RKO (cell line): ENCODE measurements at places on chromosomes 3 and 15.
A peak's percentile ranks its signal among the peaks of the same experiment; 100 is the strongest.

DNA sequence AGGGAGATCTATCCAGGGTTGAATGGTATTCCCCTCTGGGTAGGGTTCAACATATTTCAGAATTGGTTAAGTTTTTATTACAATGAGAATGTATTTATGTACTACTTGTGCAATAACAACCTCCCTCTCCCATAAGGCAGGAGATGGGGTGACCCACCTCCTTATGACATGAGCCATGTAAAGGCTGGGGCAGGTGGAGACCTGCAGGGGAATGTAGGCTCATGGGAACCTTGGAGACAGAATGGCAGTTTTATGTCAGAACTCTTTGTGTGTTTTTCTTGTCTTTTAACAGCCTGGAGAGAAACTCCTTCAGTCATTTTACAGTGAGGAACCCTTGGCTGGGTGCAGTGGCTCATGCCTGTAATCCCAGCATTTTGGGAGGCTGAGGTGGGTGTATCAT is 24.6 kb upstream of the INSYN1 start:
- DNase-seq, result no peak

- peak; percentile 32 for DNase-seq
These were observed 1202.1 kb downstream of the ROBO1 start for GRCh38 chr3:78565712-78566111.

- DNase-seq, result peak; percentile 64
These were observed 4.8 kb downstream of the HES1 start for GRCh38 chr3:194140520-194141414.

GRCh38 chr15:38398134-38398533 is 55.8 kb upstream of the FAM98B start:
- peak; percentile 87 for DNase-seq

GRCh38 chr3:148955544-148956346 is 35.6 kb upstream of the GYG1 start:
- DNase-seq, result peak; percentile 64

DNA sequence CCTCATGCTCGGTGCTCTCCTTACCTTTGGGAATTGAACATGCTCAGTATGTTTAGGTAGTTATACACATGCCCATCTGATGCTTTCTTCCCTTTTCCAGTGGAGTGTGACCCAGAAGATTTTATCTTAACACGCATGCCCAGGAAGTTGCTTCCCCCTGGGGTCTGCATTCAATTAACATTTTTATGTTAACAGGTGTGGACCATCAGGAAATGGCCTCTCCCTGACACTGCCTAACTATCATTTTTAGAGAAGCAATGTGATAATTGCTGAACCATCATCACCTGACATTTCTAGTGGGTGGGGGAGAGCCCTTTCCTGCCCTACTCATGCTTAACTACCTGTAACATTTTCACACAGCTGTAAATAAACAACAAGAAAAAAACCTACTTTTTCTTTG is 55.1 kb upstream of the TGFBR2 start:
- no peak for DNase-seq

DNA sequence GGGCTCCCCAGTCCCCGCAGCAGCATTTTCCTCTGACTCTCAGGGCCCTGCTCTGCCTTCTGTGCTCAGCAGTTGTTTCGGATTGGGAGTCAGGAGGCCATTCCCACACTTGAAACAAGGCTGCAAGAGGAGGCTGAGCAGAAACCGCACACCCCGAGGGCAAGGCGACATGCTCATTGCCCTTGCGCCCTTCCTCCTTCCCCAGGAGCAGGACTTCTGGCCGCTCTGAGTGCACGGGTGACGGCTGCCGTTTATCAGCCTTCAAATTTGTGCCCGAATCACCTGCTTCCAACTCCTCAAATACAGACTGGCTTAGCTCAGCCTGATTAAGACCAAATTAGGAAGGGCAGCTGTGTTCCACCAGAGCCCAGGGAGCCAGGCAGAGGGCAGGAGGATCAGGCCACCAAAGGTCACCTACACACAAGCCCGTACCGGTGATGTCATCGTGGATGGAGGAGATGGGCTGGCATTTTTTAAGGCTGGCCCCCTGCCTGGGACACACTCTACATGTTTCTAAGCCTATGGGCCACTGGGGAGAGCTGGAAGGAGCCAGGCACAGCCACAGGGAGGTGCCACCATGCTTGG is 38.1 kb downstream of the TM2D3 start:
- no peak for DNase-seq

DNA sequence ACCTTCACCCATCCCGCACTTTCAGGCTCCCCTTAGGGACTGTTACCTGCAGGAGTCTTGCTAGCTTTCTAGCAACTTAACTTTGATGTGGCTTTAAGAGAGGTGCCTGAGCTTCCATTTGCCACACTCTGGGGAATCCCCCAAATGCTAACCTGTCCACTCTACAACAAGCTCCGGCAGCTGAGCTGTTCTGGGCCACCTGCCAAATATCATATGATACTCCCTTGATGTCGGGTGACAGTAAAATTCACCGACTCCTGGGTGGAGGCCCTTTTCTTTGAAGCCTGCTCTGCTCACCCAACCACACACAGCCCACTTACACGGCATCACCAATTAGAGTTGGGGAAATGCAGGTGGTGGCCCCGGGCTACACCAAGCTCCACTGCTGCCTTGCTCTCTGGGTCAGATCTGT is 38.0 kb upstream of the XCR1 start:
- no peak for DNase-seq

- DNase-seq, result no peak
These were observed 431.7 kb upstream of the NR2F2 start for GRCh38 chr15:95898761-95899160.

GRCh38 chr3:156643729-156644389 is 30.5 kb upstream of the TIPARP start:
- DNase-seq, result no peak

DNA sequence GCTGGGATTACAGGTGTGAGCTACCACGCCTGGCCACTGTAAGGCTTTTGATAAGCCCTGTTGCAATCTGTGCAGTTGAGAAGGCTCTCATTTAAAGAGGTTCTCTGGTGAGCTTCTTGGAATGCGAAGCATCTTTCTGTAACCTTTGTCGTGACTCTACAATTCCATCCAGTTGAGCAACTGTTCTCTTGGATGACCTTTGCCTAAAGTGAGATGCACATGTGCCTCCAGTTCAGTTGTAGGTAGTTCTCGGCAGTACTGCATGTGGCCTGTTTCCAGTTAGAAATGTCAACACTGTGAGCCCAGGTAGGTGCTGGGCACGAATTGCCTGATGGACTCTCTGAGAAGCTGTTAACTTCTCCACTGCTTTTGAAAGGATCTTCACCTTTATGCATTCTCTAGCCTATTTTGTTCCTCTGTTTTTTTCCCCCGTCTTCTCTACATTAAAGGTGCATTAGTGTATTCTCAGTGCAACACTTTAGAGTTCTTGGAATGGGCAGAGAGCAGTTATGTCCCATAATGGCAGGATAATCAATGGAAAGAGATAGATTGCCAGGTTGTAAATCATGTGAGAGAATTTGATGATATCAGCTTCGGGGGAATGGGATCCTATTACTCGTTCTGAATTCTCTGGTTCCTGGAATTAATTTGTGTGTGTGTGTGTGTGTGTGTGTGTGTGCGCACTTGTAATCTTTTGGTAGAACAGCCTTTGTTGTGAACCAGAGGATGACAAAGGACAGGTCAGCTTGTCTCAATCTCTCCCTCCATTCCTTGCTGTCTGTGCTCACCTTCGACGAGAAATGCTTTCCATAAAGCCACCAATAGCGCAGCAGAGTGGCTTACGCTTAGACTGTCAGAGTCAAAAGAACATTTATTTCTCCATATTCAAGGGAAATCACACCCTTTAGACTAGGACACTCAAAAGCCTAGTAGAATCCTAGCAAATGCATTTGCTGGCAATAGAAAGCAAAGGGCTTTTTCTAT is 51.1 kb downstream of the PTPRG start:
- no peak for DNase-seq

- no peak for DNase-seq
These were observed 79.5 kb upstream of the UMPS start for GRCh38 chr3:124650798-124651197.

DNA sequence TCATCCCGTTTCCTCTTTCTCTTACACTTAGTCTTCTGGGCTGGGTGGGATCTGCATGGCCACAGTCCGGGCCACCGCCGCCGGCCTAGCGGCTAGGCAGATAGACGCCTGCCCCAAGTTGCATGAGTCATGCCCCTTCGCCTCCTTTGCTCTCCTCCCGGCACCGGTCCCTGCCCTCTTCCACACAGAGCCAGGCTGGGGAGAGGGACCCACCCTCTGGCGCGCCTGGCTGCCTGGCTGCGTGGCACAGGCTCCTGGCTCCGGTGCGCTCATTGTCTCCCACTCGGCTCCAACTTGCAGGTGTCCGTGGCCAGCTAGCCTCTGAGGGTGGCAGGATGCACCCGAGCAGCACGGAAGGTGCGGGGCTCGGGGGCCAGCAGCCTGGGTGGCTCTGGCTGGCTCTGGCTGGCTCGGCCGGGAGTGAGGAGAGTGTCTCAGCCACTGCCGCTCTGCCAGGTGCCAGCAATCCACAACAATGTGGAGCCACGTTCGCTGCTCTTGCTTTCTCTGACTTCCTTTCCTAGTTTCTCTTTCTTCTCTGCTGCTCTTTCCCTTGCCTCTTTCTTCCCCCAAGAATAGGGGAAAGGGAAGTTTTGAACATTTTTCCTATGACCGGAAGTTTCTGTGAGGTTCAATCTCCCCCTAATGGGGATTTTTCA is 22.4 kb upstream of the MTHFS start:
- DNase-seq, result no peak

- peak; percentile 20 for DNase-seq
These were observed 6.0 kb upstream of the SLC28A1 start for GRCh38 chr15:84878504-84878903.

GRCh38 chr3:86269364-86270155 is 721.4 kb downstream of the VGLL3 start:
- no peak for DNase-seq

GRCh38 chr3:14461748-14462324 is 59.4 kb downstream of the SLC6A6 start:
- peak; percentile 50 for DNase-seq

DNA sequence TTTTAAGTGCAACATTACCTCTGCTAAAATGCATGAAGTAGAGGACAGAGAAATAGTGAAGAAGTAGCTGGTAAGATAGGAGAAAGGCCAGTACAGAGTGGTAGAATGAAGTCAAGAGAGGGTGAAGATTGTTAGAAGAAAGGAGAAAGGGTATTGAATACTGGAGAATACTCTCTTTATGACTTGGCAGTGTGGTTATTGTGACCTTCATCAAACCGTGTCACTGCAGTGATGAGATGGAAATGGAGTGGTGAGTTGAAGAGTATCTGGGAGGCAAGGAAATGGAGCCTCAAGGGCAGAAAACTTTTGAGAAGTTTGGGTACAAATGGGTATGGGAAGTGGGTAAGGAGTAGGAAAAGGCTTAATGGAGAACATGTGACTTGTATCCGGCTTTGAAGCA is 24.7 kb downstream of the MINDY2 start:
- no peak for DNase-seq

DNA sequence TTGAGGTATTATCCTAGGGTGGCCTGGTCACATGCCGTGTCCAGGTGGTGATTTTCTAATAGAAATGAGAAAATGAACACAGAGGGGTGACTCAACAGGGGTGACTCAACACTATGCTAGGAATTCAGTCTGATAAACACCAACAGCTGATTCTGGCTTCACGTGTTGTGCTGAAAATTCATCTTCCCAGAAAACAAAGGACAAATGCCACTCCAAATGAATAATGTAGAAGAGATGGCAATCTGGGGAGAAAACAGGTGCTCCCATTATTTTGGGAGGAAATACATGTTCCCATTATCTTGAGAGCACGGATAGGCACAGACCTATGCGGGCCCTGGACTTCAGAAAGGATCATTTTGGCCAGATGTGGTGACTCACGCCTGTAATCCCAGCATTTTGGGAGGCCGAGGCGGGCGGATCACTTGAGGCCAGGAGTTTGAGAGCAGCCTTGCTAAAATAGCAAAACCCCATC is 101.2 kb upstream of the MEX3B start:
- peak; percentile 89 for DNase-seq

DNA sequence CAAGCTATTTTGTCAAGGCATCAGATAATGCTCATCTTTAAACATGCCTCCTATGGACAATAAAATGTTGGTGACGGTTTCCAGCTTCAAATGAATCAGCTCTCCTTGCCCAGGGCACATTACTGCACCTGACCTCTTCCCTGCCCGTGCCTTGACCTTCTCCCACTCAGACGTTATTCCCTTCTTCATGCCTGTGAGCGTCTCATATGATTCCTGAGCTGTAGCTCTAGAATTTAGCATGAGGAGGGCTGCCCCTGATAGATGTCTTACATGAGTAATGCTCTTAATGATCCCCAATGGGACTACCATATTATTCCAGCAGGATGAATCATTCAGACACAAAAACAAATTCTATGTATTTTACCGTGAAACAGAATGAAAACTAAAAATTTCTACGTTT is 762.7 kb downstream of the ROBO1 start:
- DNase-seq, result no peak

- DNase-seq, result no peak
These were observed 719.9 kb upstream of the CBLB start for GRCh38 chr3:106588739-106589138.

DNA sequence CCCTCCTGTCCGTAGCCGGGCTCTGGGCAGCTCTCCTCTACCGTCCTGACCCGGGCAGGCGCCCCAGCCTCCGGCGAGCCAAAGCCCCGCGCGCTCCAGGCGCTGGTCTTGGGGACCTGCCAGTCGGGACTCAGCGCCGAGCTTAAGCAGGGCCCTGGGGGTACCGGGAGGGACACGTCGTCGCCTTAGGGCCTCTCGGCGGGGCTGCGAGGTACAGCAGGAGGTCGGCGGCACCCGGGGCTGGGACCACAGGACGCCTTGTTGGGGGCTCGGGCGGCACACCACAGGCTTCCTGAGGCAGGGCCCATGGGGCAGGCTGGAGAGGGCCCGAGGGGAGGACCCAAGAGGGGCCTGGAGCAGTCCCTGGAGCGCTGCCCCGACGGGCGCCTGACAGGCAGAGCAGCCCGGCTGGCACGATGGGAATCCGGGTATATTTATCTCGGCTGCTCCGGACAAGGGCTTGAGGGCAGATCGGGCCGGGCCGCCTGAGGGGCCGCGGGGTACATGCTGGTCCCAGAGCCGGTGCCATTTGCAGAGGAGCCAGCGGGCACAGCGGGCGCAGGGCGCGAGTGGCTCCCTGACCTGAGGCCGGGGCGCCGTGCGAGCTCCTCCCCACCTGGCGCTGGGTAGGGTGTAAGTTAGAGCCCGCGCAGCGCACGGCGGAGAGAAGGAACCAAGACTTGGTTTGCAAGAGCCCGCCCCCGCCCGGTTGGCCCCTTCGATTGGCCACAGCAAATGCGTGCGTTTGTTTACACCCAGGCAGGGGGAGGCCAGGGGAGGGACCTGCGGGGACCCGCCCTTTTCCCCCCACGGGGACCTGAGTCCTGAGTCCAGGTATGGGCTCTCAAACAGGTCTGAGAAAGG is 574 bp downstream of the SLC38A3 start:
- DNase-seq, result no peak

DNA sequence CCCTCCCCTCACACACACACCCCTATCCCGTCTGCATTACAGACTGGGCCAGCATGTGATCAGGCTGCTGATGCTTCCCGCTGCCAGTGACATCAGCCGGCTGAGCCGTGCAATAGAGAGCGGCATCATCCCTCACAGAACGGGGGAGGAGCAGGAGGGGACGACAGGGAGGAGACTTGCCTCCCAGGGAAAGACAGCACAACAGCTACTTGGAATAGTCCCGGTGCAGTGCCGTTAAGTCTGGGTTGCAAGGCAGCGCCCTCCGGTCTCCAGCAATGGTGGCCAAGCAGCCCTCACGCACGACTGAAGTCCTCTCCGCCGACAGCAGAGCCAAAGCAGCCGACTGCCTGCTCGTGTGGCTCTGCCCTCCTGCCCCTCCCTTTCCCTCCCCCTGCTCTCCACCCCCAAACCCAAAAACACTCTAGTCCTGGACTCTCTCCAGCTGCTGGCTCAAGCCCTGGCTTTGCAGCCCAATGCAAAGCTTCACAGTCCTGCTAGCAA is 31.5 kb upstream of the RPS17 start:
- no peak for DNase-seq
